Stimulated activated naive B cell treated with anti-CD40 and anti-IgM and Interleukin-4, amounts not matched to agents 10 μg/mL and 1 μg/mL and 100 μg/mL, for 72 hours (primary cell): ENCODE measurements at places on chromosomes 4 and X.
A peak's percentile ranks its signal among the peaks of the same experiment; 100 is the strongest.

GRCh38 chr4:38765382-38765781 is 17.4 kb downstream of the TLR10 start:
- DNase-seq = no peak

DNA sequence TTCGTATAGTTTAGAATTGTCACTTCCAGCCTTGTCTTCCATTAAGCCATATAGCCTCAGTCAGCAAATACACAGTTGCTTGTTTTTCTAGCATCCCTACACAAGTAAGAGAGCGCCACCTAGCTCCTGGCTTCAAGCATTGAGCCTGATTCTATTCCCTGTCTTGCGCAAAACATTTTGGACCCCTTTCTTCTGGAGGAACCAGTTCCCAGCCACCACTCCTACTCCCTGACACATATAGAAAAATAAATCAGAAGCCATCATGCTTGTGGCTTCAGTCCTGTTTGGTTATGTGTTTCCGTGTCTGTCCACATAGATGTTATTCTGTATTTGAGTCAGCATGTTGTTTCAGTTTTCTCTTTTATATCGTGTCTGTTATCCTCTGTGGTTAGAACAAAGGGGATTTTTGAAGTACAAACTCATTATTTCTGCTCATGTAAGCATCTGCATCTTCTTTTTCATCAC is 59.9 kb downstream of the GK start:
- DNase-seq = peak; percentile 14

GRCh38 chr4:168667376-168667775 is 170.5 kb downstream of the PALLD start:
- DNase-seq = no peak

- no peak for DNase-seq
Observed at GRCh38 chr4:142944565-142944964, 98.5 kb upstream of the INPP4B start.

GRCh38 chr4:146158036-146158745 is 17.3 kb upstream of the LSM6 start:
- DNase-seq = no peak
